ENCODE measurements at places on chromosomes 12 and 14.

DNA sequence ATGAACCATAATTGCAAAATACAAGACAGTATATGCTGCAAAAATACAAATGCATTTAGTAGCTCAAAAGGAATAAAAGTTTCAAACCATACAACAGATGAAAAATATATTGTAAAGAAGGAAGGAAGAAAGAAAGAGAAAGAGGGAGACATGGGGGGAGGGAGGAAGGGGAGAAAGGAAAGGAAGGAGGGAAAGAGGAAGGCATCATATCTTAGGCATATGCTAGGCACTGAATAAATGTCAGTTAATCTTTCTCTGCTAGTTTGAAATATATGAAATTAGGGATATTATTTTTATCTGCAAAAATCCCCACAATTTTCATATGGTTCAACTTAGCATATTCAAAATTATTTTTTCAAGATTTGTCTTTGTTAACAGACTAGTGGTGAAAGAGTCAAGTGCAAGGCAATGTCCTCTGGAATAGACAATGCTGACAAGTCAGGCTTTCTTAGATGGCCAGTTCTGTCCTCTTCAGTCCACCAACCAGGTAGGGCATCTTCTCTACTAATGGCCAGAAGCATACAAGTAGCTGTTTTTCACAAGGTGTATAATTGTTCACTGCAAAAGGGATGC is 506.4 kb downstream of the PRKD1 start:
- no peaks in the 10 kb centered on the region for H3K27me3 ChIP-seq
- H3K27ac ChIP-seq: no peak overlapping the region

DNA sequence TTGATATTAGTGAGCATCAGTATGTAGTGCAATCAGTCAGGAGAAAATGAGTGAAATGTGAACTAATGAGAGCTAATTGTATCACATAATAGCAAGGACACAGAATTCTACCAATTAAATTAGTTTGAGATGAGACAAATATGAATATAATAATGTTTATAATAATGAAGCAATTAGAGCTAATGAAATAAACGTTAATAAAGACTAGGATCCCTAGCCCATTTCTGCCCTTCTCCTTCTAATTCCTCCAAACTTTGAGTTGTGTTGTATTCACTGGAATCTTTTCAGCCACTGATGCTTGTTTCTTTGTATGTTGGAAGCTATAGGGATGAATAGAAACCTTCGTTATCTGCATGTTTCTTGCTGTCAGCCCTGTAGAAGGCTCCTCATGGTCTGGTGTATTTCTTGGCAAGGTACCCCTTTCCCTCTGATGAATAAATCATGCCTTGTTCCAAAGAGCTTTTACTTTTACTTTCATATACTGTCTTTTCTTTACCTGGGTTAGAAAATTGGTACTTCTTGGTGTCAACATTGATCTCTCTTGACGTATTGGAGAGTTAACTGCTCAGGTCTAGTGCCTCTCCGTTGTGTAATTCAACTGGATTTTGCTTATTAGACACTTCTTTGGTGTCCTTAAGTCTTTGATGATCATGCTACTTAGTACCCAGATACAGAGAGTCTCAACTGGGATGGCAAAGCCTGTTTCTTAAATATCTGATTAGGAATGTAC is 154.8 kb downstream of the PTCSC3 start:
- no peaks in the 10 kb centered on the region for H3K27me3 ChIP-seq
- no peak overlapping the region for H3K4me3 ChIP-seq
- no peaks in the 10 kb centered on the region for H3K36me3 ChIP-seq
- DNase-seq: no peak

GRCh38 chr12:111156304-111156703 is 212.6 kb downstream of the PHETA1 start:
- no peaks in the 10 kb centered on the region for H3K36me3 ChIP-seq
- H3K4me3 ChIP-seq: no peak overlapping the region
- H3K4me1 ChIP-seq: no peaks in the 10 kb centered on the region
- H3K27ac ChIP-seq: no peak overlapping the region
- H3K27me3 ChIP-seq: no peaks in the 10 kb centered on the region

- H3K27ac ChIP-seq: no peak overlapping the region
- H3K27me3 ChIP-seq: no peaks in the 10 kb centered on the region
- no peaks in the 10 kb centered on the region for H3K4me1 ChIP-seq
- H3K36me3 ChIP-seq: no peaks in the 10 kb centered on the region
These were observed 64.8 kb upstream of the RD3L start for GRCh38 chr14:104007121-104007520.

DNA sequence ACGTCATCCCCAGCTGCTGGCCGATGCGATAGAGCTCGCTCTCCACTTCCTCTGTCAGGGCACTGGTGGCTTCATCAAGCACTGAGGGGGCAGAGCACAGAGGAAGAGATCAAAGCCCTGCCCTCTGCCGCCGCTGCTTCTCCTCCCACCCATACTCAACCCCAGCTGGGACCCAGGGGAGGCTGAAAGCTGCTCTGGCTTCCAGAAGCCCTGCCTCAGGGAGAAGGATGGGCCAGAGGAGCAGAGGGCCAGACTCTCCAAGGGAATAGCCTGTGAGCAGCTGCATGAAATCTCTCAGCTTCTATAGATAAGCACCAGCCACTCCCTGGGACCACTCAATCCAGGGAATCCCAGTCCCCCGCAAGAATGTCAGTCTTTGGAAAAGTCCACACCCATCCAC is 16.0 kb downstream of the ABCD4 start:
- no peak overlapping the region for H3K4me3 ChIP-seq
- no peak overlapping the region for H3K27ac ChIP-seq
- DNase-seq: no peak
- peaks cover 2% of the 10 kb centered on the region for H3K36me3 ChIP-seq
- H3K27me3 ChIP-seq: no peaks in the 10 kb centered on the region

GRCh38 chr12:46387670-46388069 is 15.1 kb upstream of the SLC38A2 start:
- H3K4me3 ChIP-seq: no peak overlapping the region
- H3K27ac ChIP-seq: no peak overlapping the region

- no peak overlapping the region for H3K4me3 ChIP-seq
- DNase-seq: no peak
- no peak overlapping the region for H3K27ac ChIP-seq
- H3K36me3 ChIP-seq: no peaks in the 10 kb centered on the region
- no peaks in the 10 kb centered on the region for H3K27me3 ChIP-seq
These were observed 74.4 kb downstream of the ALG10B start for GRCh38 chr12:38391007-38391406.

- peak; percentile 80 for DNase-seq
- peaks cover 16% of the 10 kb centered on the region for H3K4me1 ChIP-seq
- H3K4me3 ChIP-seq: no peak overlapping the region
- no peaks in the 10 kb centered on the region for H3K36me3 ChIP-seq
- H3K27ac ChIP-seq: no peak overlapping the region
These were observed 159.5 kb downstream of the ZFP36L1 start for GRCh38 chr14:68633131-68633991.

GRCh38 chr14:64825509-64825908 is 54.2 kb downstream of the SPTB start:
- peak; percentile 86 for DNase-seq
- no peak overlapping the region for H3K27ac ChIP-seq
- peaks cover 5% of the 10 kb centered on the region for H3K4me1 ChIP-seq
- no peaks in the 10 kb centered on the region for H3K27me3 ChIP-seq

DNA sequence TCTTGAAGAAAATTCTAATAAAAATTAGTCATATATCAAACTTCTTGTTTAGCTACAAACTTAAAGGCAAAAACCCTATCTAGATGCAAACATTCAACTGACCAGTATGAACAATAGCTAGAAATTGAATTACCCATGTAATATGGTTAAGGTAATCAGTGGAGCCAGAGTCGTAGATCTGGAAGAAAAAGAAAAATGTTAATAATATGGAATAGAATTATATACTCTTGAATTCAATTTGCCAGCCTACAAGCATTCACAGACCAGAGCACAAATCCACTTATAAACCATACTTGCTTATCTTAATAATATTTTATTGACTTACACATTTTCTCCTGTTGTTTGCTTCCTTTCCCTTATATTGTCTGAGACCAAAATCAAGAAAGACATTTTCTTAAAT is 7.7 kb upstream of the HEATR5A start:
- no peak overlapping the region for H3K27ac ChIP-seq
- no peak overlapping the region for H3K4me3 ChIP-seq
- no peak for DNase-seq

GRCh38 chr14:81113176-81113575 is 107.6 kb downstream of the GTF2A1 start:
- H3K27me3 ChIP-seq: no peaks in the 10 kb centered on the region
- no peak for DNase-seq
- H3K36me3 ChIP-seq: no peaks in the 10 kb centered on the region
- H3K4me1 ChIP-seq: no peaks in the 10 kb centered on the region
- H3K27ac ChIP-seq: no peak overlapping the region

DNA sequence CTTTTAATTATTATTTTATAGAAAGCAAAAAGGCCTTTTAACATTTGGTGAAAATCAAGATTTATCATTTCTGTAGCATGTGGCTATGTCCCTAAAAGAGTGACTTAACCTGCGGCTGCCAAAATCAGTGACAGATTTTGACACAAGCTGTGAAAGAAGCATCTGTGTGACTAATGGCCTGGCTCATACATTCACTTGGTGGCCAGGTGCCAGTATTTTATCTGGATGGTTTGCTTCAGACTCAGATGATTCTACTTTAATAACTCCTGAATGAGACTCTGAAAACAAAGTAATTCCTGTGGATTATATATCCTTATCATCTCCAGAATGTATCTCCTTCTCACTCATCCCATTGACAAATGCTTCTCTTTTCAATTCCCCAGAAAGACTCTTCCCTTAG is 103.0 kb downstream of the FSCB start:
- H3K27me3 ChIP-seq: no peaks in the 10 kb centered on the region
- H3K27ac ChIP-seq: no peak overlapping the region
- H3K4me1 ChIP-seq: no peaks in the 10 kb centered on the region
- H3K36me3 ChIP-seq: no peaks in the 10 kb centered on the region
- DNase-seq: no peak
- H3K4me3 ChIP-seq: no peak overlapping the region

GRCh38 chr12:72105849-72106248 is 166.3 kb upstream of the TRHDE start:
- DNase-seq: no peak
- no peaks in the 10 kb centered on the region for H3K27me3 ChIP-seq
- no peak overlapping the region for H3K27ac ChIP-seq

DNA sequence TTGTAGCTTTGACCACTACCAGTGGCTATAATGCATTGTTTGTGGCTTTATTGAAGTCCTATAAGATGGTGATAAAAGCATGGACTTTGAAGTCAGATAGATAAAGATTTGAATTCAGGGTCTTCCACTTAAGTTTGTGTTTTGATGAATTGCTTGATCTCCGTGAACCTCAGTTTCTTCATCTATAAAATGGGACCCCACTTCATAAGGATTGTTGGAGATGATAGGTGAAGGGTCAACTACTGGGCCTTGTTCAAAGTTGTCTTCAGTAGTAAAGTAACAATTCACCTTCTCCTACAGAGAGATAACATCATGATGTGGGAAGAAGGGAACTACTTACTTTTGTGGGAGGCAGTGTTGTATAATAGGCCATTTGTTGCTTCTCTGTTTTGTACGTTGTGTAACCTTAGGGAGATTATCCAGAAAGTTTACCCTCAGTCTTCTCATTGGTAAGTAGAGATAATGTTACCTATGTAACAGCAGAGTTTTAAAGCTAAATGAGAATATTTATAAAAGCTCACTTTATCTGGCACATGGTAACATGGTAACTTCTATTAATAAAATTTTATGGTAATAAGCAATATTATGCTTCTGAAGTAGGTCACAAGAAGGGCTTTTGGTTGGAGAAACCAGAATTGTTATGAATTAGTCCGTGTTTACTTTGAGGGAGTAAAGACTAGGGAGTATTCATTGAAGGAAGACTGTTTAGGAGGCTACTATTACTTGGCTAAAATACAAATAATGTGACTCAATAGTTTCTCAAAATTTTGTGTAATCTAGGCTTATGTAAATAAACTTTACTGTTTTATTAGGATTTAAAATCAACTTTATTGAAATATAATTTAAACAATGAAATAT is 15.1 kb downstream of the ADIPOR2 start:
- no peaks in the 10 kb centered on the region for H3K27me3 ChIP-seq
- no peak overlapping the region for H3K4me3 ChIP-seq
- H3K4me1 ChIP-seq: no peaks in the 10 kb centered on the region
- no peak overlapping the region for H3K27ac ChIP-seq
- DNase-seq: no peak

GRCh38 chr12:52606581-52607218 is 5.4 kb upstream of the KRT72 start:
- H3K27ac ChIP-seq: no peak overlapping the region
- peaks cover 8% of the 10 kb centered on the region for H3K27me3 ChIP-seq
- no peaks in the 10 kb centered on the region for H3K4me1 ChIP-seq
- H3K36me3 ChIP-seq: no peaks in the 10 kb centered on the region
- H3K4me3 ChIP-seq: no peak overlapping the region
- DNase-seq: no peak

DNA sequence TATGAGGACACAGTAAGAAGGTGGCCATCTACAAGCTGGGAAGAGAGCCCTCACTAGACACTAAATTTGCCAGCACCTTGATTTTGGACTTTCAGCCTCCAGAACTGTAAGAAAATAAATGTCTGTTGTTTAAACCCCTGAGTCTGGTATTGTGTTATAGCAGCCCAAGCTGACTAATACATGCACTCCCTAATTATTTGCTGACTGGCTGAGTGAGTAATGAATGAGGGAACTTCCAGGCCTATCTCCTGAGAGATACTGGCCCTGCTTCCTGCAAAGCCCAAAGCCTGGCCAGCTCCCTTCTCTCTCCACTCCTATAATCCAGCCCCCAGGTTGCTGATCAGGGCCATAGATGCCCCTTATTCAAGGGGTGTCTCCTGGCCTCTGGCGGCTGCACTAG is 120.0 kb upstream of the NOS1 start:
- H3K27ac ChIP-seq: no peak overlapping the region
- H3K27me3 ChIP-seq: no peaks in the 10 kb centered on the region
- H3K4me1 ChIP-seq: no peaks in the 10 kb centered on the region
- no peaks in the 10 kb centered on the region for H3K36me3 ChIP-seq
- H3K4me3 ChIP-seq: no peak overlapping the region
- no peak for DNase-seq

- no peak for DNase-seq
- H3K36me3 ChIP-seq: no peaks in the 10 kb centered on the region
- H3K27ac ChIP-seq: no peak overlapping the region
These were observed 36.2 kb upstream of the KCNH3 start for GRCh38 chr12:49502590-49502989.

All from kidney (tissue), 22 donors.